Stimulated activated CD8-positive, alpha-beta memory T cell treated with anti-CD3 and anti-CD28 coated beads, Interleukin-7, amount 100 ng/mL, for 1 hour (primary cell): ENCODE measurements at places on chromosomes 1 and 21.

DNA sequence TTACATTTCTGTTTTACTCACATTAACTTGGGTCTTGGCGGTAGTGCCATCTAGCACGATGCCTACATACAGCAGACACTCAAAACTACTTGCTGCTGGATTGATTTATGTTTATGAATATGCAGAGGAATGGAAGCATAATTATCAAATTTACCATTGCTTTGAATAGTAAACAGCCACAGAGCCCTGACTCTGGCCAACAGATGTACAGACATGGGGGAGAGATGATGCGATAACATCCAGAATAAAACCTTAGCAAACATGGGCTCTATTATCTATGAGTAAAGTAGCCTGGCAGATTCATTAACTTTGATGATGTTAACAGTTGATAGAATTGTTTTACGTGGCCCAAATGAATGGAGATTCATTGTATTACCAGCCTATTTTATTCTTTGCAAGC, 42.8 kb downstream of the PTGFR start:
- no peak for DNase-seq

DNA sequence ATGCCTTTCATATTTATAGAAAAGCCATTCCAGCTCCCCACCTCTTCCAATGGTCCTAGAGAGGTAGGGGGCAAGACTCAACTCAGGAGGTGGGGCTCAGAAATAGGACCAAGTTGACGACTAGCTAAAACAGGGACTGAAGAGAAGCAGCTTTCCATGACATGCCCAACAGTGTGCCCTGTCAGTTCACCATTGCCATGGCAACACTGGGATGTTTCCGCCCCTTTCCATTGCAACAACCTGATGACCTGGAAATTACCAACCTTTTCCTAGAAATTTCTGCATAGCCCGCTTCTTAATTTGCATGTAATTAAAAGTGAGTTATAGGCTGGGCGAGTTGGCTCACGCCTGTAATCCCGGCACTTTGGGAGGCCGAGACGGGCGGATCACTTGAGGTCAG, 22.4 kb upstream of the INTS3 start:
- DNase-seq, result no peak

DNA sequence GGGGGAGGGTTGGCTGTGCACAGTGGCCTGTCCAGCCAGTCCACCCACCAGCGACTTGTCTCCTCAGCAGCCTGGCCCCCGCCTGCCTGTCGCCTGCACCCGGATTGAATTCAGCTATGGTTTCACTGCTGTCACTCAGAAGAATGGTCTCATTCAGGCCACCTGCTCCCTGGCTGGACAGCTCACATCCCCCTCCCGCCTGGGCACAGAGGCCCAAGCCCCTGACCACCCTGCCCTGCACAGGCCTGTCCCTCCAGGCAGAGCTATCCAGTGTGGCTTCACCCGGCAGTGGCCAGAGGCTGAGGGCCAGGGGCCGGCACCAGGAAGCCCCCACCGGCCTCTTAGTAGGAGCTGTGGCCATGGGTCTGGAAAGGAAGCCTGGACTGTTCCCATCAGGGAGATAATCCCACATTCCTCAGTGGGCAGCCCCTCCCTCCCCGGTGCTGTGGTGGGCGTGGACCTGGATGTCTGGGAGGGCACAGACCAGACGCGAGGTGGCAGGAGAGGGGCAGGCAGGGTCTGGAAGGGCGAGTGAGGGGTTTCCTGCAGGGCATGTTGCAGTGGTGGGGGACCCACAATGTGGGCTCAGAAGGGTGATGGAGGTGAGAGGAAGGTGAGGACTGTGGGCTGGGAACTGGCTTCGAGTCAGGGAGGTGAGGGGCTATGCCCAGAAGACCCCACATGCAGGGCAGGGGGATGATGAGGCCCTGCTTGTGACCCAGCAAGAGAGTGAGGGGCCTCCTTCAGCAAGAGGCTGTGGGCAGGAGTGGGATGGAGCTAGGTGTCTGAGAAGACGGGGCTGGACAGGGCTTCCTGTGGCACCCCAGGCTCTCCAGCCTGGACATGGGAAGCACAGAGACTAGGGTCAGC, 30.4 kb downstream of the WNT9A start:
- DNase-seq, result no peak

- DNase-seq, result no peak
Measured at GRCh38 chr1:84851839-84852238, 41.2 kb downstream of the LPAR3 start.

DNA sequence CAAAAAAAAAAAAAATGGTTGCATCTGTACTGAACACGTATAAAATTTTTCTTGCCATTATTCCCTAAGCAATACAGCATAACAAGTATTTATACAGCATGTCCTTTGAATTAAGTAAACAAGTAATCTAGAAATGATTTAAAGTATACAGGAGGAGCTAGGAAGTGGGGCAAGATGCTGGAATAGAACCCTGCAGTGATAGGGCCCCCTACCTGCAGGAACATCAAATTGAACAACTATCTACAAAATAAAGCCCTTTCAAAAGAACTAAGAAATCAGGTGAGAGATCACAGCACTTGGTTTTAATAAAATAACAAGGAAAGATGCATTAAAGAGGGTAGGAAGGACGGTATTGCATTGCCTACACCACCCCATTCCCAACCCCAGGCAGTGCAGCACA, 10.9 kb downstream of the TSHB start:
- no peak for DNase-seq

GRCh38 chr1:16307222-16307621, 45.1 kb downstream of the FBXO42 start:
- no peak for DNase-seq

GRCh38 chr1:97334454-97334853, 586.4 kb downstream of the DPYD start:
- no peak for DNase-seq

DNA sequence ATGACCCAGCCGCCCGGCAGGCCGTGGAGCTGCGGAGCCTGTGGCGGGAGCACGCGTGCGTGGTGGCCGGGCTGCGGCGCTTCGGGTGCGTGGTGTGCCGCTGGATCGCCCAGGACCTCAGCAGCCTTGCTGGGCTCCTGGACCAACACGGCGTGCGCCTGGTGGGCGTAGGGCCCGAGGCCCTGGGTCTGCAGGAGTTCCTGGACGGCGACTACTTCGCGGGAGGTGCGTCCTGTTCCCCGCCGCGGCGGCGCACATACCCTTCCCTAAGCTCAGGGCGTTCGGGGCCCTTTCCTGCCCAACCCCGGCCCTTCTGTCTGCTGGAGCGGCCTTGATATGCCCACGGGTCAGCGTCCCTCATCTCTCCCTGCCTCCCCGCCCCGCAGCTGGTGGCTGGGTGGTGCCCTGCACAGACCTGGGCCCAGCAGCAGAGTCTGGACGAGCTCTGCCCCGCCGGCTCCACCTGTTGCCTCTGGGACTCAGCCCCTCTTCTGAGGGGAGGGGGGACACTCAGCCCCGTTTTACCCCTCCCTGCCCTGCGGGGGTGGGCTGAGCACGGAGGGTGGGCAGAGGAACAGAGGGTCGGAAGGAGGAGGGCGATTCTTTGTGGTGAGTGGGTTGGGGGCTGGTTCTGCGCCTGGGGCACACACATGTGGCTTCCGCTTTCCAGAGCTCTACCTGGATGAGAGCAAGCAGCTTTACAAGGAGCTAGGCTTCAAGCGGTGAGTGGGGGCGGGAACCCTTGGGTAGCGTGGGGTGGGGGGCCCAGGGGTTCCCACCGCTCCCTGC, 688 bp downstream of the PRXL2B start:
- DNase-seq, result no peak

DNA sequence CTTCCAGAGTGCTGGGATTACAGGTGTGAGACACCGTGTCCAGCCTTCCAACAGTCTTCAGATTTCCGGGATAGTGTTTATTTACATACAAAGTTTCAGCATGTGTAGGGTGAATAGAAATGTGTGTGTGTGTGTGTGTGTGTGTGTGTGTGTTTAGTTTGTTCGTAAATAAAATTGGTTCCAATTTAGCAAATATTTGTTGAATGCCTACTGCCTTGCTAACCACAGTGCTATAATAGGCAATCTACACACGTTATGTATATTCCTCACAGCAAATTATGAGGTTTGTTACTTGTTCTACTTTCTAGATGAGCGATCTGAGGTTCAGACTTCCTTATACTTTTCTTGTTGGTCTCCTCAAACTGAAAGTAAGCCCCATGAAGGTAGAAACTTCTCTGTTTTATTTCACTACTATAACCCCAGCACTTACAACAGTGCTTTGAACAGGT, 32.8 kb upstream of the EPS15 start:
- DNase-seq, result no peak

GRCh38 chr1:235649368-235650163, at the start of gene GNG4:
TSS of gene GNG4 (minus strand) at chr1:235649784. CDS start at chr1:235583838, 65,946 bp downstream.
- DNase-seq, result no peak

DNA sequence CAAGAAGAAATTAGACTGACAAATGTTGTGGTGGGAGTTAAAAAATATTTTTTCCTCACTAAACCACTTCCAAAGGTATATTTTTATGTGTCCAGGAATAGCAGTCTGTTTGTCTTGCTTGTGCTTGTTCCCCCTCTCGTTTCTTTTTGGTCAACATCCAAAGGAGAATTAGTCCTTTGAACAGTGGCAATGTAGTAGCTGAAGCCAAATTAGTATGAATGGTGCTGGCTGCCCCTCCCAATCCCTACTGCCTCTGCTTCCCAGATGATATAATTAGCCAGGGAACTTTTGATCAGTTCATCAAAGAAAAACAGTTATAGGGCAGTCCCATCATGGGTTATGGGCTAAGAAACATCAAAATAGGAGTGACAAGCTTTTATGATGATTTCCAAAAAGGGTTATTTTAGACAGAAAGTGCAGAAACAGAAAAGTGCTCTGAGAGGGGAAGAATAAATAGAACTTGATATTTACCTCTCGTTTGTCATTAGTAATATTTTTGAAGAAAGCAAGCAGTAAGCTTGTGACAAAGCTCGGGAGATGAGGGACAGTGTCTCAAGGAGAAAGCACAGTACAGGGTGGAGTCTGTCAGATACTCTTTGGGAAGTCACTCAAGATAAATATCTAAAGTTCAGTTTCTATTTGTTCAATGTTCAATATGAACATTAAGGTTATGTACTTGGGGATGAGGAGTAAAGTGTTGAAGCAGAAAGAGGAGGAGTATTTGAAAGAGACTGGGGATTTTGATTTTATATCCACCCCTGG, 239.1 kb downstream of the HLX start:
- no peak for DNase-seq

DNA sequence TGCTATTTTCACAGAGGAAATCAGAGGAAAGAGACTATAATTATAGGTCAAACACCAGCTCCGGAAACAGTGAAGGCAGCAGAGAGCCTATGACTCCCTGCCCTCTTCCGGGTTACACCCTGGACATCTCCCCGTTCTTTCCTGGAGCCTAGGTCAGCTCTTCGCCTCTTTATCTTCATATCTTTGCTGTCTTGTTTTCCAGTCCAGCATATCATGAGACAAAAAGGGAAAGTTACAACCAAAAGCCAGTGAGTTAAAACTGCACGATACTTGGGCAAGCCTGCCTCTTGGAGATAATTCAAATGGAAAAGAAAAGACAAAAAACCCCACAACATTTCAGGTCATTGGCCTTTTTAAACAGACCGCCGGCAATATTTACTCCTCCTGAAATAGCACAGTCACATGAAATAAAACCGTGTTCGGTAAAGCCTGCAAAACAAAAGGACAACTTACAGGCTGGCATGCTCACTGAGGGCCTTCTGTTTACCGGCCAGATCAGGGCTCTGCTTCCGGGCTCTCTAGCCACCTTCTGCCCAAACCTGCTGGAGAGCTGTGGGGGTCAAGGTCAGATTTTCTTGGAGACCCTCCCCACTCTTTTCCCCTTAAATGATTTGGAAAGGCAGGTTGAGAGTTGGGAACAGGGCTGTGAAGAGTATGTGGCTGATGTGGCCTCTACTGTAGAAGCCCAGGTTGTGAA, 42.8 kb upstream of the PPP2R5A start:
- DNase-seq, result no peak

DNA sequence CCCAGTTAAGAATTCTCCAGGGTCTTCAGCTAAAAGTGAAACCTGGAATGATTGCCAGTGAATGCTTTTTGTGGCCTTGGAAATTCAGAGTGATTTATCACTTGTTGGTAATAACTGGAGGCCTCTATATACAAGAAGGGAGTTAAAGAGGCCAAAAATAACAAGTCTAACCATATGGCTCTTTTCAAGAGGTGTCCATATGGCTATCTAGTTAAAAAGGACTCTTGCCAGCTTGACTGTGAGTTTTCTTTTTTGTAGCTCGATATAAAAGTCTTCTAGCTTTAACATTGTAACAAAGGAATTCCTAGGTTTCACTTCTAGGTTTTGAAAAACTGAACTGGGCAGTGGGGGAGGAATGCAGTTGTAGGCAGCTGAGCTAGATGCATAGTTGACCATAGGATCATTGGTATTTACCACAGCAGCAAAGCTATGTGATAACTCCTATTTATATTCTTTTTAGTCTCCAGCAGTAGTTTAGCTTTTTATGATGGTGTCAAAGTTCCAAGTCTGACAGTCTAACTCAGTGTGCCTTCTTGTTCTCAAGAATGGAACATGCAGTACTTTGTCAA, 44.4 kb downstream of the CACHD1 start:
- no peak for DNase-seq

GRCh38 chr1:61078618-61079295, 3.6 kb upstream of the NFIA start:
- no peak for DNase-seq

- no peak for DNase-seq
Measured at GRCh38 chr21:38843806-38844503, 38.2 kb downstream of the ETS2 start.

- no peak for DNase-seq
Measured at GRCh38 chr1:6911974-6912373, 126.7 kb downstream of the CAMTA1 start.

- DNase-seq, result no peak
Measured at GRCh38 chr1:226762988-226763904, 24.2 kb upstream of the ITPKB start.

DNA sequence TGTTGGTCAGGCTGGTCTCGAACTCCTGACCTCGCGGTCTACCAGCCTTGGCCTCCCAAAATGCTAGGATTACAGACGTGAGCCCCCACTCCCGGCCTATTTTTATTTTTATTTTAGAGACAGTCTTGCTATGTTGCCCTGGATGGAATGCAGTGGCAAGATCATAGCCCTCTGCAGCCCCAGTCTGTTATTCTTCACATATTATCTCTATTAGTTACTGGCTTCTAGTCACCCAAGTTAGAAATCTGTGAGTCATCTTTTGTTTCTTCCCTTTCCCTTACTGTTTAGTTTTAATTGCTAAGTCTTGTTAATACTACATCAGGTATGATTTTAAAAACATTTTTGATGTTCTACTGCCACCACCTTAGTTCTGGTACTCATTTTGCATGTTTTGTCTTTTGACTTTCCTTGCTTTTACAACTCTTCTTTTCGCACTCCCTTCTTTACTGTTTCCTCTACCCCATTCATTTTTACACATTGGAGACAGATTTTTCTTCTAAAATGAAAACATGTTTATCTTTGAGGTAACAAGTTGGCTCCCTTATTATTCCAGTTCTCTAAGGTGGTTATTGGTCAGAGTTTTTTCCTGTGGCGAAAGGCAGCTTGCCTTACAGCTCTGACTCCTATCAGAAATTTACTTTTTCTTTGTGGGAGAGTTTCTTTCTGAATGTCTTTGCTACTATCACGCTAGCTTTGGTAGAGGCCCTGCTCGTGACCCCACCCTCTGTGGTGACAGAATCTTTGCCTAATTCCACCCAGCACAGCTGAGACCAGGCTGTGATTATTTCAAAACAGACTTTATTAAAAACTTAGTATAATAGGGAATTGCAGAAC, 19.5 kb downstream of the ZMYM4 start:
- DNase-seq, result no peak
